Stimulated activated CD4-positive, alpha-beta T cell treated with anti-CD3 and anti-CD28 coated beads, Interleukin-4, amount 100 ng/mL, for 4 hours (primary cell): ENCODE measurements at places on chromosomes 4 and X.

GRCh38 chrX:31588355-31588754 is 516.5 kb upstream of the FTHL17 start:
- no peak for DNase-seq

- no peak for DNase-seq
Observed at GRCh38 chrX:21581479-21581878, 76.7 kb downstream of the KLHL34 start.

DNA sequence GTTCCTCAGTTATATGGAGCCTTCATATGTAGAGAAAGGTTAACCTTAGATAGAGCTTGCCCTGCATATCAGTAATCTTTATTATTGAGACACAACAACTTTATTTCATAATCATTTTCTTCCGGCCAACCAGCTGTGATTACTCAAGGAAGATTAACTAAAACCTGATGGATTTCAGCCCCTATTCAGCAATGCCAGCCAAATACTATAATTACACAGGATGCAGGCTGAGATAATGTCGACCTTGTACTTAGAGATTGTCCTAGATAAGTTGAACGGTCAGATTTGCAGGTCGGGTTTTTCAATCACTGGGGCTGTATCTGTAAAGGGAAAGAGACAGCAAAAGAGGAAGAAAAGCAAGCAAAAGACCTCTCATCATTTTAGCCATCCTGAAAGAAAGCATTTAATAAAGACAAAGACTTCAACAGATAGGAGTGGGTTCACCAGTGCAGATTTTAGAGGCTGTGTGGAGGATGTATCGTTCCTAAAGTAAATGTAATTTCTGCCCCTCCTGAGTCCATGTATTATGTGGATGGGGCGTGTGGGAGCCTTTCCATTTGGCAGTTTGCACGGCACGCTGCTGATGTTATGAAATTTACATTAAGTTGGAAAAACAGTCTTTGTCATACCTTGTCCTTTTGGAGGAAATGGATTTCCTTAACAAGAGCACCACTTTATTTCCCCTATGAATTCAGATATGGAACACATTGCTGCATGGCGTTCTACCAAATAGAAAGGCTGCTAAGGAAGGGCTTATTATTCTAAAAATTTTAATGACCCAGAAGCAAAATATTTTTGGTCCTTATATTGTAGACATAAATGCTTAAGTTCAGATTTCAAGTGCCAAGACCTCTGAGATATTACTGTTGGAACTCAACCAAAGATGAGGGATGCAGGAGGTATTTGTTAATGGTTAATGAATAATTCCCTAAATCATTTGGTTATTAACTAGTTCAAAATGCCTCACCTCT is 496.7 kb downstream of the SPRY1 start:
- DNase-seq: no peak

DNA sequence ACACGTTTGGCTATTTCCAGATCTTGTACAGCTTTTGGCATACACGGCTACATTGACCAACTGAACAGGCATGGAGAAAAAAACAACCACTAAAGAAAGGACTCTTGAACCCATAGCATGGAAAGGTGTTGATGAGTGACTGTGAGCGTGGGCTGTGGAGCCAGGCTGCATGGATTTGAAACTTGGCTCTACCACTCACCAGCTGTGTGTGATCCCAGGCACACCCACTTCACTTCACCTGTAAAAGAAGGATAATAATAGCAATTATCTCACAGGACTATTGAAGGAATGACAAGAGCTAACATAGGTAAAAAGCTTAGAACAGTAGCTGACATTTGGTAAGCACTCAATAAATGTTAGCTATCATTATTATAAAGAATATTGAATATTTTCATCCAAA is 301.7 kb upstream of the CPEB2 start:
- no peak for DNase-seq

GRCh38 chr4:40254608-40255392 is 58.0 kb downstream of the RHOH start:
- no peak for DNase-seq

GRCh38 chr4:164779811-164780216 is 25.9 kb downstream of the SMIM31 start:
- DNase-seq: no peak

DNA sequence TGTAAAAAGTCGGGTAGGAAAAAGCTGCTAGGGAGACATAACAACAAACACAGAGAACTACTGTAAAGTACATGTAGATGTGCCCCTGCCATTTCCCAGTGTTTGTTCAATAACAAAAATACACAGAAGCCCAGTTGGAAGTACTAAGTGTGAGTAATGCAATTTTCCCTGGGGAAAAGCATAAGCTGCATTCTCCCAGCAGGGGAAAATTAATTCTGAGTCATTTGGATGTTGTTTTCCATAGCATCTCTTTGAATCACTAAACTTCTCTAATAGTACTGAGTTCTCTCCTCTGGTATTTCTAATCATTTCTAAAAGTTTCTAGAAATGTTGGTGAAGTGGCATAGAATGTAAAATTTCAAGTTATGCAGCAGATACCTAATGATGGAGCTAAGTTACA is 1114.9 kb downstream of the C4orf33 start:
- no peak for DNase-seq

GRCh38 chr4:146453181-146453807 is 68.4 kb downstream of the SLC10A7 start:
- no peak for DNase-seq

DNA sequence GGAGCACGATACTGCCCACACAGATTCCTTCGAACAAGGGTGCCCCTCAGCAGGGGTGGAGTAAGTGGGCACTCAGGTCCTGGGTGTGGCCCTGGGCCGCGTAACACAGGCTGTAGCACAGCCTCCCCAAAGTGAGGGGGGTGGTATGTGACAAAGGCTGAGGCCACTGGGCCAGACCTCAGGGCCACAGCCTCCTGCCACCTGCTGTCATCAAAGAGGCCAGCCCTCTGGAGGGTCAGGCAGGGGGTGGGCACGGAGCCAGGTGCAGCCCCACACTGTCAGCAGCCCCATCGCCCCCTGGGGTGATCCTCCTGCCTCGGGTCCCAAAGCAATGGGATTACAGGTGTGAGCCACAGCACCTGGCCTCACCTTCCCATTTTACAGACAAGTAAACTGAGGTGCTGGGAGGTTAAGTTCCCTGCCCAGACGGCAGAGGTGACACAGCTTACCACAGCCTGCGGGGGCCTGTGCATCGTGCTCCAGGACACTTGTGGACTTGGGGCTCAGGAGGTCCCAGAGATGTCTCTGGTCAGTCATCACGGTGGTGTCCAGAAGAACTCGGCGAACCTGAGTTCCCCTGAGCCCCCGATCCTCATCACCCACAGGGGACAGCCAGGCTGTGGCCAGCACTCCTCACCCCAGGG is 27.5 kb upstream of the MXD4 start:
- no peak for DNase-seq

- no peak for DNase-seq
Observed at GRCh38 chr4:71526637-71527406, 188.0 kb downstream of the SLC4A4 start.

DNA sequence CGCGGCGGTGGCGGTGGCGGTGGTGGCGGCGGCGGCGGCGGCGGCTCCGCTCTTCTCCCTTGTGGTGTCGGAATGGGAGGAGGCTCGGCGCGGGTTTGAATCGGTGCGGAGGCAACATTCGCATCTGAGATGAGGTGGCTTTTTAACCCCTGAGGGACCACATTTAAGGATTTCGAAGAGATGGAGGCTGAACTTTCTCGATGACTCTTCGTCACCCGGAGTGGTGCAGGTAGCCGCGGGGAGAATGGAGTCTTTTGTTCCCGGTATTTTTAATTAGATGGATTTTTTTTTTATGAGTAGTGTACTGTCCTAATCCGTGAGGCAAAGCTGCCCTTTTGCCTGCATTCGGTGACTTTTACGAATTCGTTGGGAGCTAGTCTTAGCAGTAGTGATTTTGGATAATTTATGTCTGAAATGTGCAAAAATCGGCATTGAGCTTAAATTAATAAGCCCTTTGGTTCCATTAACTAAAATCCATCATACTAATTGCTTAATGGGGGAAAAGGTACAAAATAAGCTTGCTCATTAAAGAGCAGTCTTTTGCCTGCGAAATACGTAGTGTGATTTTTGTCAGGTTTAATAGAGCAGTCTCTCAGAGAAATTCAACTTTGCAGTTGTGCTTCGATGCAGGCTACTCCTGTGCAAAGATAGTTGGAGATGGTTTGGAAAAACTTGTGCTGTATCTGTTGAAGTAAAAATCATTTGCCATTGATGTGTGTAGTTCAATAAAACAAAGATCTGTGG is 206.2 kb downstream of the TENM3 start:
- no peak for DNase-seq

GRCh38 chr4:29565256-29565655 is 1154.9 kb upstream of the PCDH7 start:
- DNase-seq: no peak

GRCh38 chr4:52038103-52038912 is at the start of gene SGCB:
Gene SGCB, minus strand, starts transcription at chr4:52038299. Its CDS starts 40 bp downstream, at chr4:52038259.
- DNase-seq: peak; percentile 66

GRCh38 chrX:102859550-102859871 is 77.6 kb upstream of the RAB40AL start:
- DNase-seq: no peak

GRCh38 chrX:9466124-9466495 is 1.3 kb downstream of the TBL1X start:
- no peak for DNase-seq

- no peak for DNase-seq
Observed at GRCh38 chr4:99159699-99160098, 15.6 kb upstream of the ADH4 start.

DNA sequence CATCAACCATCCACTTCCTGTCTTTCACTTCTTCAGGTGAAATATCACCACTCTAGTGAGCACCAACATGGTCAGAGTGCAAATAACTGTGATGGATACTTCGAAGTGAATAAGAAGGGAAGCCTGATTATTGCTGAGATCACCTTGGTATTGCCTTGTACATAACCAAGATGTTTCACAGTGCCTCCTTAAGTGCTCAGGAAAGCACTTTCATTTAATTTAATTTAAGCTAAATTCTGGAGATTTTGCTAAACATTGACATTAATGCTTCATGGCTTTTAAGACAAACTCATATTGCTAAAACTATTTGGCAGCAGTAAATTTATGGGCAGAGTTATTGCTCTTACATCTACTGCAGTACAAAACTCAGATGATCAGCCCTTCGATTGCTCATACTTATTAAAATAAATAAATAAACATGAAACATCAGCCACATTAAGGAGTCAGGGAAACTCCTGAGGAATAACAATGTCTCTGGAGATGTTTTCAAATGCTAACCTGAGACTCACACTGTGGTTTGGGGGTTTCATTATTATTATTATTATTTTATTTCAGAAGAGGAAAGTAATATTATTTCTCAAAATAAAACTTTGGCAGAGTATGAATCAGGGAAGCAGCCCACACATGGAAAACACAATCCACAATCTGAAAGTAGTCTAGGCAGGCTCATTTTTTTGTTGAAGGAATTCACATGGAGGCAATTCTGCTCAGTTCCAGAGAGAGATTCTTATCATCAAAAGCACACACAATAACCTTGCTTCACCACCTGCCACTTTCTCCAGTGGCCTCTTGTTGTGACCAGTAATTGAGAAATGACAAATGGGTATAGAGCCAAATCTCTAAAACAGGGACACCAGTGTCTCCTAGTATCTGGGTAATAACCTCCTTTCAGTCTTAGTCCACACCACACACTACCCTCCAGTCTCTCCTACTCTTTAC is 344.2 kb downstream of the MAPK10 start:
- no peak for DNase-seq

DNA sequence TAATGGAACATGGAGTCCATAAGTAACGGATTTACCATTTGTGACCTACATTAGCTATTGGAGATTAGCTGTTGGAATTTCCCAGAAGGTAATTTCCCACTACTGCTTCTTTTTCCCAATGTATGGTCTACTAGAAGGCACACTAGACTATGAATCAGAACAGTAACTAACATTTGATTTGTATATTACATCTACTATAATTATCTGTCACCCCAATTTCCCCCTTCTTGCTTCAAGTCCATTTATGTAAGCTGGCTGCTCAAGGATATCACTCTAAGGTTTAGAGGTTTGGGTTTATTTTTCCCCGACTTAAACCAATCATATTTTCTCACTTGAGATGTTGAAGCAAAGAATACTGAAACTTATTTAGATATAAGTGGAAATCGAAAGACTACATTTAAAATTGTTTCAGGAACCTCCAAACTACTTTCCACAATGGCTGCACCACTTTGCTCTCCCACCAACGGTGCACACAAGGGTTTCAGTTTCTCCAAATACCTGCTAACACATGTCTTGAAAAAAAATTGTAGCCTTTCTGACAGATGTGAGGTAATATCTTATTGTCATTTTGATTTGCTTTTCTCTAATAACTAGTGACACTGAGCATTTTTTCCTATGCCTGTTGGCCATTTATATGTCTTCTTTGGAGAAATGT is 33.3 kb upstream of the H2AZ1 start:
- no peak for DNase-seq

GRCh38 chrX:106935175-106935574 is 15.0 kb downstream of the CLDN2 start:
- no peak for DNase-seq

DNA sequence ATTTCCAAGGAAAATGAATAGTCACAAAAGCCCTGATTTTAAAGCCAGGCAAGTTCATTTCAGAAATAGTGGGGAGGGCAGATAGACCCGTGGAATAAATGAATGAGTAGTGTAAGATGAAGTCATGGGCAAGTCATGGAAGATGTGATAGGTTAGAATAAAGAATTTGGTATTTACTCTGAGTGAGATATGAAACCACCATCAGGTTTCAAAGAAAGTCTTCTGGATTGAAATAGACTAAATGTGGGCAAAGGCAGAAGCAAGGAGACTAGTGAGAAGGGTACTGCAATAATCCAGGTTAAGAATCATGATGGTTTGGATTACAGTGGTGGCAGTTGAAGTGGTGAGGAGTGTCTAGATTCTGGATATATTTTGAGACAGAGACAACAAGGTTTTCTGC is 218.5 kb upstream of the AFF2 start:
- DNase-seq: no peak

DNA sequence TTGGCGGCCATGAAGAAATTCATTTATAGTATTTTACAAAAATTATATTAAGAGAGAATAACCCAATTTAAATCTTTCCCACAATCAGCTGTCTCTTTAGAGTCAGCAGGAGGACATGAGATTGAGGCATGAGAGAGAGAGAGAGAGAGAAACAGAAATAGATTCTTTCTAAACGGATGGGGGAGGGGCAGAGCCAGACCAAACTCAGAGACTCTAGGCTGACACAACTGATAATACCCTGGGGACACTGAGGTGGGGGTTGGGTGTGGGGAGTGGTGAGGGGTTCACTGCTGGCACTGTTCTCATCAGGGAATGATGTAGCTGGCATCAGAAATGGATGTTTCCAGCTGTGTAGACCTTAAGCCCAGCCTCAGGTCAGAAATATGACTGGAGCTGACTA is 20.5 kb upstream of the HOPX start:
- DNase-seq: no peak

GRCh38 chr4:185637163-185637875 is 102.0 kb upstream of the PDLIM3 start:
- no peak for DNase-seq

GRCh38 chr4:176149680-176150355 is 45.6 kb downstream of the SPATA4 start:
- no peak for DNase-seq

GRCh38 chr4:73803213-73803612 is 33.3 kb upstream of the CXCL6 start:
- DNase-seq: no peak

- no peak for DNase-seq
Observed at GRCh38 chrX:29071525-29072320, 484.5 kb downstream of the IL1RAPL1 start.

GRCh38 chr4:67746797-67747495 is 7.2 kb downstream of the GNRHR start:
- DNase-seq: no peak

GRCh38 chrX:117002981-117003380 is 540.2 kb upstream of the CT83 start:
- no peak for DNase-seq
